ENCODE measurements at places on chromosomes 13 and 19. TPM values are rescaled to one million over a fixed set of nuclear protein-coding genes. Genes with fewer than 3 reads are reported as not detected.
A peak's percentile ranks its signal among the peaks of the same experiment; 100 is the strongest.

DNA sequence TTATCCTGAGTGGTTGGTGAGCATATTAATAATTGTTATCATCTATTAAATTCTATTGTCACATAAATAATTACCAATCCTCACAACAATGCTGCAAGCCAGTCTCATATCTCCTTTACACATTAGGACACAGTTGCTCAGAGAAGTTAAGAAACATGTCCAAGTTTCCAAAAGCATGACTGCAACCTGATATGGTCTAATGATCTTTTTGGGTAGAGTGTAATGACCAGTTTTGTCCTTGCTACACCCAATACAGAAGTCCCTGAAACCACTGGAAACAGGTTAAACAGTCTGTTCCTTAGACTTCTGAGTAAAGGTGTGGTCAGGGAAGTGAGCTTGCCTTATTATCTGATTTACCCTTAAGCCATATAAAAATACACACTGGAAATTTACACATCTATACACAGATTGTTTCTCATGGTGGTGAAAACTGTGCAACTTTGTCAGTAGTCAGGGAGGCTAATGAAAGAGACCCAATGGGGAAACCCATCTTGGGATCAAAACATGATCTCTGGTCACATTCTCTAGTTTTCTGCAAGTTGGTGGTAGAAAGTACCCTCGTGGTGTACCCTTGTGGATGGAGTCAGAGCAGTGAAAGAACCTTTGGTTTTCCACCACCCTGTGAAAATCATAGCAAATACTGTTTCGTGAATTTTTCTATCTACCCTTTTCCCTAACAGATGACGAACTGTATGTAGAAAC lies 146.0 kb upstream of the KLF12 start:
- no peak for DNase-seq

CEBPA gene
- total RNA-seq: 4.9 TPM

DNA sequence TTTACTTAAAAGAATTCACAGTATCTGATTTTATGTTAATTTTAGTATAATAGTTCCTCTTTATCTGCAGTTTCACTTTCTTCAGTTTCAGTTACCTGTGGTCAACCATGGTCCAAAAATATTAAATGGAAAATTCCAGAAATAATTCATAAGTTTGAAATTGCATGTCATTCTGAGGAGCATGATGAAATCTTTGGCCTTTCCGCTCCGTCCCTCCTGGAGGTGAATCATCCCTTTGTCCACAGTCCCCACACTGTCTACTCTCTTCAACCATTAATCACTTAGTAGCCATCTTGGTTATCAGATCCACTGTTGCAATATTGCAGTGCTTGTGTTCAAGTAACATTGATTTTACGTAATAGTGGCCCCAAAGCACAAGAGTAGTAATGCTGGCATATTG lies 26.9 kb downstream of the SLITRK6 start:
- no peak for DNase-seq

DNA sequence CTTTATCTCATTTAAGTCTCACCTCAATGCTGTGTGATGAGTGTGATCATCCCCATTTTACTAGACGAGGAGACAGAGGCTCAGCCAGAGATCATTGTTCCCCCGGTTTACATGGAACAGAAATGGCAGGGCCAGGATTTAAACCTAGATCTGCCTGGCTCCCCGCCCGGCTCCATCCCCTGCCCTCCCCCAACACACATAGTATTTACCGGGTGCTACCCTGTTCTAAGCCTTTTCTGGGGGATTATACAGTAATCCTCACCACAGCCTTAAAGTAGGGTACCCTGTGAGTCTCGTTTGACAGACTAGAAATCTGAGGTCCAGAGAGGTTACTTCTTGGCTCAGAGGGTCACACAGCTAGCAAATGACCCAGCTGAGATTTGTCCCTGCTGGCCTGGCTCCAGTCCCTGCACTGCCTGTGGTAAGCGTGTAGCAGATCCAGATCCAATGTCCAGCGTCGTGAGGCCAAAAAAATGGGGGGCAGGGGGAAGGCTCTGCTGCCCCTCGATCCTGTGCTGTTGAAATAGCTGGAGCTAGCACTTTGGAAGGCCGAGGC lies 3.8 kb upstream of the KLC3 start:
- no peak for DNase-seq

DNA sequence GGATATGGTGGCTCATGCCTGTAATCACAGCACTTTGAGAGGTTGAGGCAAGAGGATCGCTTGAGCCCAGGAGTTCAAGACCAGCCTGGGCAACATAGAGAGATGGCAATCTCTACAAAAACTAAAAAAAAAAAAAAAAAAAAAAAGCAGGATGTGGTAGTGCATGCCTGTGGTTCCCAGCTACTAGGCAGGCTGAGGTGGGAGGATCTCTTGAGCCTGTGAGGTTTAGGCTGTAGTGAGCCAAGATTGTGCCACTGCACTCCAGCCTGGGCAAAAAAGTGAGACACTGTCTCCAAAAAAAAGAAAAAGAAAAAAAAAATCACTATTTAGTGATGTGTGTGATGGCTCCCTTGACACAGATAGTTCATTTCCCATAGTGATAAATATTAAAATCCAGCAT lies 365.0 kb upstream of the NBEA start:
- DNase-seq: no peak

DNA sequence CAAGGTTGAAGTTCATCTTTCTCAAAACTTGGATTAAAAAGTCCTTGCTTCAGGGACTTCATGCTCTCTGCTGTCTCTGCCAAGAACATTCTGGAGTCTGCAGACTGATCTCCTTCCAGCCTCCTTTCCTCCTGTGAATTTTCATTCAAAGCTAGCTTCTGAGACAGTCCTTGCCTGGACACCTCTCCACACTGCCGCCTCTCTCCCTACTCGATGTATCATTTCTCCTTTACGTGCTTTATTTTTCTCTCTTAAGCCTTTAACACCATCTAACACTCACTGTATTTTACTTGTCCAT lies 238.8 kb downstream of the COL4A1 start:
- DNase-seq: no peak

GRCh38 chr19:44525721-44526430 lies 3.6 kb downstream of the CEACAM20 start:
- DNase-seq: no peak

ZNF813 gene
- 1.1 TPM for total RNA-seq

DNA sequence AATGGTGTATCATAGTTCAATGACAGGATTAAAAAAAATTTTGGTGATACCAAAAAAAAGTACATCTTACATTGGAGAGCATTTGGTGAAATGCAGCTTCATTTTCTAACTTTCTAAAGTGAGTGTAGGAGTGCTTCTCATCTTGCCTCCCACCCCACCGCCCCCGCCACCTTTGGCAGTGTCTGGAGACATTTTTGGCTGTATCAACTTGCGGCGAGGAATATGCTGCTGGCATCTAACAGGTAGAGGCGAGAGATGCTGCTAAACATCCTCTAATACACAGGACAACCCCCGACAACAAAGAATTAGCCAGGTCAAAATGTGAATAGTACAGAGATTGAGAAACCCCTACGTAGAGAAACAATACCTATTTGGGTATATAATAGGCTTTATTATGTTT lies 1.7 kb downstream of the DLEU7 start:
- no peak for DNase-seq

- DNase-seq: peak; percentile 86
Measured at GRCh38 chr13:26698392-26699196, 62.0 kb downstream of the GPR12 start.

PLEKHA4 gene
- total RNA-seq: 23.8 TPM

DNA sequence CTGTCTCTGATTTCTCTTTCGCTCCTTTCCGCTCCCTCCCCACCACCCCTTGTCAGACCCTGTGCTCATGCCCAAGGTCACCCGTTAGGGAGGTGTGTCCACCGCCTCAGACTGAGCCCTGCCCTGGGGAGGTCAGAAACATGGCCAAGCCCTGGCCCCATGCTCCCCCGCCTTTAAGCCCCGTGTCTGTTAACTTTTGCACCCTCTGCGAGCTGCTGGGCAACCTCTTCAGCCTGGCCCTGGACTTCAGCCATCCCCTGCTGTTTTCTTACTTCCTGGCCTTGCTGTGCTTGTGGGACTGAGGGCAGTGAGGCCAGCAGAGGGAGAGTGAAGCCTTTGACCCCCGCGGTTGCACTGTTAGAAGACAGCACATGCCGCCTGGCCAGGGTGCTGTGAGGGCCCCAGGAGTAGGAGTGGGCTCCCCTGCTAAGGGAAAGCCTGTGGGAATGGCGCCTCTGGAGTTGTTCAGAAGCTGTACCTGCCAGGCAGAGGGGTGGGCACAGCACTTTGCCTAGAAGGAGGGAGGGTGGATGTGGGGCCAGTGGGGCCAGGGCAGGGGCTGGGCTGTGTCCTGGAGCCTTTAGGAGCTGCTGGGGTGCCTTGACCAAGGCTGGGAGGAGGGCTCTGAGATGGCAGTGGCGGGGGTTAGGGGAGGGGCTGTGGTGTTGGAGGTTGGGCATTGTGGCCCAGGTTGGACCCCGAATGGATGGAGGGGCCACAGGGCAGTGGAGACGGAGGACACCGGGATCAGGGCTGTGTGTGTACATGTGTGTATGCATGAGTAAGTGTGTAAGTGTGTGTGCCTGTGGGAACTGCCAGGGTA lies 7.9 kb downstream of the UPF1 start:
- no peak for DNase-seq

RNASEH2B gene
- 46.4 TPM for total RNA-seq

DNA sequence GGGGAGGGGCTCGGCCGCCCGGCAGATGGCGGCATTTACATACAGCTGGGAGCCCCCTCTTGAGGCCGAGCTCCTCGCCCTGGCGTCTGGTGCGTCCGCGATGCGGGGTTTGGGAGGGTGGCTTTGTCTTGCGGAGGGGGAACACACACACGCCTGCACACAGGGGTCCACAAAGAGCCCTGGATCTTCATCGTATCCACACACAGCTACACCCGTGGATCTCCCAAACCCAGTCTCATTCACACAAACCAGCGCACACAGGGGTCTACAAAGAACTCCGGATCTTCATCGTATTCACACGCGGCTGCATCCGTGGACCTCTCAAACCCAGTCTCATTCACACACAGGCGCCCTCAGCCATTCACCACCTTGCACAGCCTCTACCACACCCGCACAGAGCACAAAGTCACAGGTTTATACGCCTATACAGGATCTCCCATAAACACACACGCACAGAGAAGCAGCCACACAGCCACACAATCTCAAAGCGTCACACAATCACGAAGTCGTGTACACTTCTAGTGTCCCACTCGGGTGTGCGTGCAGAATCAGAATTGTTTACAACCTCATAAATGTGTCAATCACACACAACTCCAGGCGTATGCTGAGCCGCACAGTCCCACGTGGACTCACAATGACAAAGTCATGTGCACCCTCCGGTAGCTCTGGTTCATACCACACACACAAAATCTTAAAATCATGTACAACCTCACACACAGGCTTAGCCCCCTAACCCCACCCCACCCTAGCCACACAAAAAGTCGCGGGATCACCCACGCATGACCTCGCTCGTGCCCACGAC lies 550 bp upstream of the DLL3 start:
- DNase-seq: no peak

- no peak for DNase-seq
Measured at GRCh38 chr13:30871588-30872275, 34.3 kb upstream of the MEDAG start.

ZIC2 gene
- not detected for total RNA-seq

LYL1 gene
- total RNA-seq: 9.4 TPM

MAU2 gene
- total RNA-seq: 31.8 TPM

ICAM5 gene
- 0.38 TPM for total RNA-seq

DNA sequence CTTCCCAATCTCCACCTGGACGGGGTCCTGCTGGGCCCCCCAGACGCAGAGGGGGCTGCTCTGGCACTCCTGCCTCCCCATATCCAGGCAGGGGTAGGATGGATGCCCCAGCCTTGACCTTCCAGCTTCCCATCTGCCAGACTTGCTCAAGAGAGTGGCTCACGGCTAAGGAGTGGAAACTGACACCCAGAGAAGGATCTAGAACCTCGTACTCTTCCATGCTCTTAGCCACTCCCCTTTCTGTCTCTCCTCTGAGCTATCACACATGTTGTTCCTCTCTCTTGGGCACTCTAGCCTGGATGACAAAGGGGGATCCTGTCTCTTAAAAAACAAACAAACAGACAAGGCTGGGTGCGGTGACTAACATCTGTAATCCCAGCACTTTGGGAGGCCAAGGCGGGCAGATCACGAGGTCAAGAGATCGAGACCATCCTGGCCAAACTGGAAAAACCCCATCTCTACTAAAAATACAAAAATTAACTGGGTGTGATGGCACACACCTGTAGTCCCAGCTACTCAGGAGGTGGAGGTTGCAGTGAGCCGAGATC lies 12.2 kb upstream of the FUT5 start:
- no peak for DNase-seq

RFPL4AL1 gene
- total RNA-seq: not detected

DNA sequence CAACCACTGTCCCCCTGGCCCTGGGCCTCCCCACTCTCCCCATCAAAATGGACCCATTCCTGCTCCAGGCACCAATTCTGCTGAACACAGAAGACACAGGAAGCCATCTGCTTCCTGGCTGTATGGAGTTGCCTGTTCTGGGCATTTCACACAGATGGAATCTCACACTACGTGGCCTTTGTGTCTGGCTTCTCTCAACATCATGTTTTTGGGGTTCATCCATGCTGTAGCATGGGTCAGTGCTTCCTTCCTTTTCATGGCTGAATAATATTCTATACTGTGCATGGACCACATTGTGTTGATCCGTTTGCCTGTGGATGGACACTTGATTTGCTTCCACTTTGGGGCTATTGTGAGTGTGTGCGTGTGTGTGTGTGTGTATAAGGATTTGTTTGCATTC lies 15.0 kb upstream of the KLF2 start:
- DNase-seq: no peak

DNA sequence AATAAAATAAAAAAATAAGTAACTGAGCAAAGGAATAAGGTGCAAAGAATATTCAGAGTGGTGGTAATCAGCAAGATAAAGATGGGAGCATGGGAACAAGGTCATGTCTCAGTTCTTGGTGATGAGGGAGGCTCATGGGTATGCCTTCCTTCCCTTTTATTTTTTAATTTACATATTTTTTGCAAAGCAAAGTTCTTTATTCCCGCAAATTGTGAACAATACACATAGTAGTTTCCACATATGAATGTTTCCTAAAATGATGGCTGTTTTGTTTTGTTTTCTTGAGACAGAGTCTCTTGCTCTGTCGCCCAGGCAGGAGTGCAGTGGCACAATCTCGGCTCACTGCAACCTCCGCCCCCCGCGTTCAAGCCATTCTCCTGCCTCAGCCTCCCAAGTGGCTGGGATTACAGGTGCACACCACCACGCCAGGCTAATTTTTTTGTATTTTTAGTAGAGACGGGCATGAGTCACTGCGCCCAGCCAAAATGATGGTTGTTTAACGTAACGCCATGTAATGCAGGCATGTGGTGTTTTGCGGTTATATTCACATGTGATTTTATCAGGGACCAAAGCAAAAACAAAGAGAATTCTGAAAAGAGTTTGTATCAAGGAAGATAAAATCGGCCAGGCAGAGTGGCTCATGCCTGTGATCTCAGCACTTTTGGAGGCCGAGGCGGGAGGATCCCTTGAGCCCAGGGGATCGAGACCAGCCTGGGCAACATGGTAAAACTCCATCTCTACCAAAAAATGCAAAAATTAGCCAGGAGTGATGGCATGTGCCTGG lies 4.5 kb upstream of the ADGRE2 start:
- no peak for DNase-seq

- DNase-seq: peak; percentile 94
Measured at GRCh38 chr19:2474232-2475017, 1.5 kb upstream of the GADD45B start.
